Muscle of leg (tissue), 16 donors: ENCODE measurements at places on chromosomes 11 and 22. TPM values are rescaled to one million over a fixed set of nuclear protein-coding genes. Genes with fewer than 3 reads are reported as not detected.

Gene ACR
- total RNA-seq: 0.09 TPM

Gene OR52A1
- total RNA-seq: not detected

DNA sequence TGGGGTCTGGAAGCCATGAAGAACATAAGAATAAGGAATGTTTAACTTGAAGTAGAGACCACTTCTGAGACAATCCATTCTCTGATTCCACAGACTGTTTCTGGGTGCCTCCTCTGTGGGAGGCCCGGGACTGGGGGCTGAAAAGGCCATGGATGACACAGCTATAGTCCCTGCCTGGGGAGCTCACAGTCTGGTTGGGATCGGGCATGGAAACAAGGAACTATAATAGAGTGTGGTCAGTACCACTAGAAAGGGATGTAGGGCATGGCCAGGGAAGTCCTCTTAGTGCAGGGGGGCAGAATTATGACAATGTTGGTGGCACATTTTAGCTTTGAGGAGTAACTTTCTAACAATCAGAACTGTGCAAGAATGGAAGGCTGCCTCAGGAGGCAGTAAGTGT, 9.2 kb upstream of the KCNE3 start:
- no peaks in the 10 kb centered on the region for H3K27me3 ChIP-seq
- no peaks in the 10 kb centered on the region for H3K4me1 ChIP-seq
- DNase-seq: no peak
- H3K27ac ChIP-seq: no peak overlapping the region
- H3K36me3 ChIP-seq: no peaks in the 10 kb centered on the region

DNA sequence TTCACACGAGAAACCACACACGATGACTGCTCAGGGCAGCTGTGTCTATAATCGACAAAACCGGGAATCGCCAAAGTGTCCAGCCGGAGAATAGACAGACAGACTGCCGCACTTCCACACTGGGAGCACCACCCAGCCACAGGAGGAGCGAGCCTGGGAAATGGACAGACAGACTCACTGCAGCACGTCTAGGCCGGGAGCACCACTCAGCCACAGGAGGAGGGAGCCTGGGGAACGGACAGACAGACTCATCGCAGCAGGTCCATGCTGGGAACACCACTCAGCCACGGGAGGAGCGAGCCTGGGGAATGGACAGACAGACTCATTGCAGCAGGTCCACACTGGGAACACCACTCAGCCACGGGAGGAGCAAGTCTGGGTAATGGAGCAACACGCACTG, 137.2 kb downstream of the BRD1 start:
- no peaks in the 10 kb centered on the region for H3K36me3 ChIP-seq
- DNase-seq: no peak
- no peak overlapping the region for H3K4me3 ChIP-seq
- H3K27ac ChIP-seq: no peak overlapping the region
- peaks cover 4% of the 10 kb centered on the region for H3K27me3 ChIP-seq

Gene MALAT1
- total RNA-seq: 4,773 TPM

GRCh38 chr22:21964918-21965484, 12.4 kb upstream of the PPM1F start:
- H3K36me3 ChIP-seq: peaks cover 95% of the 10 kb centered on the region
- no peak overlapping the region for H3K27ac ChIP-seq
- peaks cover 18% of the 10 kb centered on the region for H3K4me1 ChIP-seq

- no peak overlapping the region for H3K27ac ChIP-seq
- no peak for DNase-seq
- no peaks in the 10 kb centered on the region for H3K4me1 ChIP-seq
- H3K4me3 ChIP-seq: no peak overlapping the region
- peaks cover 7% of the 10 kb centered on the region for H3K27me3 ChIP-seq
- H3K36me3 ChIP-seq: no peaks in the 10 kb centered on the region
These were observed 240.0 kb downstream of the GRIK4 start for GRCh38 chr11:120751550-120751949.

- no peaks in the 10 kb centered on the region for H3K27me3 ChIP-seq
- H3K36me3 ChIP-seq: no peaks in the 10 kb centered on the region
- peak overlapping the region; percentile 65 for H3K27ac ChIP-seq
- peak; percentile 64 for DNase-seq
- peaks cover 60% of the 10 kb centered on the region for H3K4me1 ChIP-seq
These were observed 47.2 kb downstream of the MYO7A start for GRCh38 chr11:77175021-77175842.

DNA sequence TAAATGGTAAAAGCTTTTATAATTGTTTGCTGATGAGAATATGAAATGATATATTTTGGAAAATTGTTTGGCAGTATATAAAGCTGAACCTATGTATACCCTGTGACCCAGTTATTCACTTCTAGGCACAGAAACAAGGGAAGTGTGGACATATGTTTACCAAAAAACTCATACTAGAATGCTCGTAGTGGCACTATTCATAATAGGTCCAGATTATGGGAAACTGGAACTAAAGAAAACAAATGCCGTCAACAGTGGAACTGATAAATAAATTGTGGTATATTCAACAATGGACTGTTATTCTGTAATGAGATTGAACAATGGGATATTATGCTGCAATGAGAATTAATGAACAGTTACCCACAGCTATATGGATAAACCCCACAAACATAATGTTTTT, 32.8 kb downstream of the CSTPP1 start:
- no peak overlapping the region for H3K27ac ChIP-seq
- no peak overlapping the region for H3K4me3 ChIP-seq
- H3K4me1 ChIP-seq: no peaks in the 10 kb centered on the region
- DNase-seq: no peak

Gene HSPB2
- 63.2 TPM for total RNA-seq

DNA sequence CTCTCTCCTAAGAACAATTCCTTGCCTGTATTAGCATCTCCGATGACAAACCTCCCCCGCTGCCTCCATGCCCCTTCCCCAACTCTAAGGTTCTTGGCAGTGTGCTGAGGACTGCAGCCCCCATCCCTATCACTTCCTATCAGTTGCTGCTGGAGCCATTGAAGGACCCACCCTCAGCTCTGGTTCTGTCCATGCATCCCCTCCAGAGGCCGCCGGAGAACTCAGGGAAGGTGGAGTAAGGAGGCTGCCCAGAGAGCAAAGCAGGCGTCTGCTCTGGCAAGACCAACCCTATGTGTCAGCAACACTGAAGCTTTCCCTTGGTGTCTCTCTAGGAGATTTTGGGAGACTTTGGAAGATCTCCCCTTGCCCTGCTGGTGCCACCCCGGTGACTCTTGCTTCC, 1139.5 kb downstream of the TBC1D22A start:
- no peak overlapping the region for H3K4me3 ChIP-seq
- no peaks in the 10 kb centered on the region for H3K36me3 ChIP-seq
- no peaks in the 10 kb centered on the region for H3K27me3 ChIP-seq
- no peak for DNase-seq
- no peaks in the 10 kb centered on the region for H3K4me1 ChIP-seq
- no peak overlapping the region for H3K27ac ChIP-seq

GRCh38 chr11:5131584-5132335, 6.4 kb downstream of the OR52A5 start:
- no peak overlapping the region for H3K4me3 ChIP-seq
- no peaks in the 10 kb centered on the region for H3K4me1 ChIP-seq
- DNase-seq: no peak

Gene TRIM6
- total RNA-seq: 1.5 TPM

DNA sequence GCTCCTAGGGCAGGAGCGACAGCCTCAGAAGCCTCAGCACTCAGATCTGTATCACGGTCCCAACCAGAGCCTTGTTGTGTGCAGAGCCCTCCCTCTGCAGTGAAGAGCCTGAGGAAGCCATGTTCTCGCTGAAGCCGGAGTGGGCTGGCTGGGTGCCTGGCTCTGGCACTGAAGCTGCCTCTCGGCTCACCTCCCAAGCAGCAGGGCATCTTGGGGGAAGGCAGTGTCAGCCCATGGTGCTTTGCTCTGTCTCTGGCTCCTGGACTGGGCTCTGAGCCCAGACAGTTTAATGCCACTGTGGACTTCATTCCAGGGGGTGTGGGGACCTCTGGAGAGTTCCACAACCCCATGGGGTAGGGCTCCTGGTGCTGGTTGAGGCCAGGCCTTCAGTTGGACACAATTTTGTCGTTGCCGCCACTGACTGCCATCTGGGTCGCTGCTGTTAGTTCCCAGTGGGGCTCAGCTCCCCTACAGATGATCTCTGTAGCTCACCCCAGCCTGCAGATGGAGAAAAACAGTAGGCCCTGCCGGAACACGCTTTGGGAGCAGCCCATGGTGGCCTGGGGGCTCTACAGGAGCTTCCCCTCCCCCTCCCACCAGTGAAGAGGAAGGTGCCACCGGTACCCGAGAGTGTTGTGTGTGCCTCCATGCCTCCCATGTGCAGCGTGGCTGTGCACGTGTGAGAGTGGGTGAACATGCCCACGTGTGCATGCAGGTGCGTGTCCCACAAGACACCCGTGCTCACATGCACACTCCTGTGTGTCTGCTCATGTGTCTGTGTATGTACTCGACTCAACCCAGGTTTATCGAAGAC, 86.5 kb upstream of the B3GAT1 start:
- no peaks in the 10 kb centered on the region for H3K4me1 ChIP-seq
- peaks cover 3% of the 10 kb centered on the region for H3K27me3 ChIP-seq

Gene SLC37A2
- 2.6 TPM for total RNA-seq

- peaks cover 57% of the 10 kb centered on the region for H3K4me1 ChIP-seq
- H3K4me3 ChIP-seq: no peak overlapping the region
- no peak for DNase-seq
- H3K36me3 ChIP-seq: no peaks in the 10 kb centered on the region
- H3K27ac ChIP-seq: no peak overlapping the region
- H3K27me3 ChIP-seq: no peaks in the 10 kb centered on the region
These were observed 30.9 kb downstream of the MACROD1 start for GRCh38 chr11:64134963-64135362.

Gene NRGN
- total RNA-seq: 0.66 TPM

DNA sequence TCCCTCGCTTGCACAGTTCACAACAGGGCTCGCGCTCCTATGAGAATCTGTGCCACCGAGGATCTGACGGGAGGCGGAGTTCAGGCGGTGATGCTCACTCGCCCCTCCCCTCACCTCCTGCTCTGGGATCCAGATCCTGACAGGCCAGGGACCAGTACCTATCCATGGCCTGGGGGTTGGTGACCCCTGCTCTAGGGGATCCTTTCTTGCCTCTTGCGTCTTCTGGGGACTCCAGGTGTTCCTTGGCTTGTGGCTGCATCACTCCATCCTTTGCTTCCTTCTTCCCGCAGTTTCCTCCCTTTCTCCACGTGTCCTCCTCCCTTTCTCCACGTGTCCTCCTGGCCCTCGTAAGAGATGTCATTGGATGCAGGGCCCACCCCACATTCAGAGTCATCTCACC, 30.6 kb upstream of the KRTAP5-7 start:
- no peaks in the 10 kb centered on the region for H3K27me3 ChIP-seq
- no peak overlapping the region for H3K4me3 ChIP-seq
- H3K27ac ChIP-seq: no peak overlapping the region
- H3K4me1 ChIP-seq: peaks cover 19% of the 10 kb centered on the region
- no peak for DNase-seq
- peaks cover 61% of the 10 kb centered on the region for H3K36me3 ChIP-seq

DNA sequence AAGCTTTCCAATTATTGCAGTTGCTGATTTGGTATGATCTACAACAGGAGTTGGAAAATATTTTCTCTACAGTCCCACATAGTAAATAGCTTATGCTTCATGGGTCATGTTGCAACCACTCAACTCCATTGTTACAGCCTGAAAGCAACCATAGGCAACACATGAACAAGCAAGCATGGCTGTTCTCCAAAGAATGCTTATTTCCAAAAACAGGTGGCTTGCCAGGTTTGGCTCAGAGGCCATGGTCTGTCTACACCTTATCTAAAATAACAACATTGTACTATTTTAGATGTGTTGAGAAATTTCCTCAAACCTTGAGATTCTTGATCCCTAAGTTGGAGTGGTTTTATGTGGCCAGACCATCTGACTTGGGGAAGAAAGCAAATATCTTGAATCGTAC, 153.9 kb upstream of the MPPED2 start:
- no peaks in the 10 kb centered on the region for H3K36me3 ChIP-seq
- DNase-seq: no peak
- no peak overlapping the region for H3K4me3 ChIP-seq
- no peak overlapping the region for H3K27ac ChIP-seq

DNA sequence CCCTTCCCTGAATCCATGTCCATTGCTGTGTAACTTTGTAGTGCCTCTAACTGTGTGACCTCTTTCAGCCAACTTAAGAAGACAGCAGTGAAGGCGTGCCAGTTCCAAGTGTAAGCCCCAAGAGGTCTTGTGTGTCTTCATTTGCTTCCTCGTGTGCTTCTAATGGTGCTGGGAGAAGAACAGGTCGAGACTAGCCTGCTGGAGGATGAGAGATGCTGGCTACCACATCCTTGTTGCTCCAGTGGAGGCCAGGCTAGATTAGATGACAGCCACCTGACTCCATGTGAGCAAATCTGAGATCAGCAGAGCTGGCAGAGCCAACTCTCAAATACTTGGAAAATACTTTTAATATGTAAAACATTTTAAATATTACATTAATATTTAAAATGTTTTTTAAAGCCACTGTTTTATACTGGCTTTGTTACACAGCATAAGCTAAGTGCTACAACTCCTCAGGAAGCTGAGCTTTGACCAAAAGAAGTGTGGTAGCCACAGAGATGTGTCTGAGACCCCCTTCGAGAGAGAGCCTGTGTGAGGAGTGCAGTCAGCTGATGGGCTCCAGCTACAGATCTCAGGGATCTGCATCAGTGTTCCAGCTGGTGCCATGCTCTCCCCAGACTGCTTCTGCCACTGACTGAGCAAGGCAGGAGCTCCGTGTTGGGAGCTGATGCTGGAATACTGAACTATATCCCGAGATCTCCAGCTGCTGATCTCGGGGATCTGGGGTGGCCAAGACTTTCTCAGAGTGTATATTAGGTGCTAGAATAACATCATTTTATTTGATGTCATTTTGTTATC, 8.9 kb downstream of the KCNJ11 start:
- no peak overlapping the region for H3K4me3 ChIP-seq
- DNase-seq: no peak
- peaks cover 5% of the 10 kb centered on the region for H3K36me3 ChIP-seq
- H3K4me1 ChIP-seq: peaks cover 5% of the 10 kb centered on the region
- H3K27me3 ChIP-seq: no peaks in the 10 kb centered on the region

DNA sequence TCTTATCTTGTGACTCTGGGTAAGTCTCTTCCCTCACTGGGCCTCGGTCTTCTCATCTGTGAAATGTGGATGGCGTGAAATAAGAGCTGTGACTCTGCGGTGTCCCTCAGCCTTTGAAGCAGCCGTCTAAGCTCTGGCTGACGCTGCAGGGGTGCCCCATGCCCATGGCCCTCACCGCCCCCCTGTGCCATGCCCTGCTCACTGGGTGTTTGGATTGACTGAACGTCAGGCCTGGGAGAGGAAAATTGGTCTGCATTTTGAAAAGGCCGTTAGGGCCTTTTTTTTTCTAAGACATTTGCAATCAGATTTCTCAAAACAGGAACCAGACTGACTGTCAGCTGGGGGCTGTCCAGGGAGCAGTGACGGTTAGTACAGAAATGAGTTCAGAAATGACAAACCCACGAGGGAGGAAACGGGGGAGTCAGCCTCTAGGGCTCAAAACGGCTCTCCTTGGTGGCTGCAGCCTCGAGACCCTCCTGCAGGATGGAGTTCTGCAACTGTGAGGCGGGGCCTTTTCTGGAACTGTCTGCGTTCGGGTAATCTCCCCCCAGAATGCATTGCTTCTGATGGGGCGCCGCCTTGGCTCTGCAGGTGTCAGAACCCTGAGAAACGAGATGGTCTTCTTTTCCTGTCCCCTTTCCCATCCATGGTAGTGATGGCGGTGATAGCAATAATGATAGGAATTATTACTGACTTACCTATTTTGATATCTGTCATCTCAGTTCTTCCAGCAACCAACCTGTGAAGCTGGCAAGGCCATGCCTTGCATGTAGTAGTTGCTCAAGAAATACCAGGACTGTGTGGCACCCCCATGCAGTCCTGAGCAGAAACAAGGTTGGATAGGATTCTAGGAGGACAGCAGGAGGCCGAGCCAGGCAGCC, 2.0 kb downstream of the GRK2 start:
- no peaks in the 10 kb centered on the region for H3K27me3 ChIP-seq
- H3K4me3 ChIP-seq: peak overlapping the region; percentile 84
- peaks cover 44% of the 10 kb centered on the region for H3K36me3 ChIP-seq

Gene MYEOV
- total RNA-seq: 0.62 TPM

Gene NEFH
- 0.58 TPM for total RNA-seq
